ENCODE measurements at places on chromosomes 7 and 10.
A peak's percentile ranks its signal among the peaks of the same experiment; 100 is the strongest.

- no peak for DNase-seq
Observed at GRCh38 chr7:109752068-109752467, 1182.4 kb downstream of the DNAJB9 start.

DNA sequence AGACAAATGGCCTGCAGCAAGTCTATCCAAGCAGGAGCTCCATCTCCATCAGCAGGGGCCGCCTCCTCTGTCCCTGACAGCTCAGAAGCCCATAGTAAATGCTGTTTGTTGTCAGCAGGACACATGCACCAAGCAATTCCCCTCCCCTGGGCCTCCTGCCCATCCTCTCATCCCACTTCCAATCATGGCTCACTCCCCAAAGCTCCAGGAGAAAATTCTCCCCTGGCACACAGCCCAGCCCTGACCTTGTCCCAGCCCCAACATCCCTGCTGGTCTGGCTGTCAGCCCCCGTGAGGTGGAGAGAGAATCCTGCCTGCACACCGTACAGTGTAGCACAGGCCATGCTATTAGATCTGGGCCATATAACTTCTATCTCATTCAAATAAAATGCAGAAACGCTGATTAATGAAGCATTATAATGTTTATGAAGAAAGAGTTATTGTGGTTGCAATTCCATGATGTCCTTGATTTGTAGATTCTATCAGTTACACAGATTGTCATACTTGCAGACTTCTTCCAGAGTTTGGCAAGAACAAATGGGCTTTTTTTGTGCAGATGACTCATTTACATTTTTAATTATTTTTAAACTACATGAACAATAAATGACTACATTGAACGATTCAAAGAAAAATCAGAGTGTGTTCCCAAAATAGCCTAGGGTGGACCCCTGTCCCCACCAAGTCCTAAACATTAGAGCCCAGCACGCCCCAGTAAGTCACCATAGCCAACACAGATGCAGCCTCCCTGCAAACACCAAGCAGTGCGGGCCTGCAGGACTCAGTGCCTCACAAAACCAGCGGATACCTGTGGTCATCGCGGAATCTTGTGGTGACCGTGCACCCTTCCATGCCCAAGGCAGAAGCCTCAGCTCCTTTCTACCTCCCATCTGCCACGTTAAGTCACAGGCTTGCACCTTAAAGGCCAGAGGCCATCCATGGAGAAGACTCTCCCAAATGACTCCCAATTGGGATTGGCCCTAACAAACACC, 70.1 kb downstream of the COBL start:
- DNase-seq = peak; percentile 44

GRCh38 chr7:78066599-78066998, 268.0 kb downstream of the PHTF2 start:
- DNase-seq = no peak

GRCh38 chr7:65235586-65235985, 138.1 kb upstream of the ZNF92 start:
- DNase-seq = no peak

DNA sequence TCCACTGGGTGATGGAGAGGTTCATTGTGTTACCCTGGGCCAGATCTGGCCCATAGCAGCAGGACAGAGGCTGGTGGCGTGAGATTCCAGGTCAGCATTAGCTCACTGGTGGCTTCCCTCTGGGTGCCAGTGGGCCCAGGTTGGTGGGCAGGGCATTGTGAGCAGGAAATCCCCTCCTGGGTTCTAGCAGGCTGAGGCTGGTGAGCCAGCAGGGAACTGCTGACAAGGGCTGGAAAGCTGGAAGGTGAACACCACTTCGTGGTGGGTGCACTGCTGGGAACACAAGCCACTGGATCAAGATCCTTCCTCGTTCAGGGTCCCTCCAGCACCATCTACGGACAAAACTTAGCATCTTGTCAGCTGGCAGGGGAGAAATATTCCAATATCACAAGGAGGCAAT, 259.2 kb upstream of the FZD1 start:
- no peak for DNase-seq

DNA sequence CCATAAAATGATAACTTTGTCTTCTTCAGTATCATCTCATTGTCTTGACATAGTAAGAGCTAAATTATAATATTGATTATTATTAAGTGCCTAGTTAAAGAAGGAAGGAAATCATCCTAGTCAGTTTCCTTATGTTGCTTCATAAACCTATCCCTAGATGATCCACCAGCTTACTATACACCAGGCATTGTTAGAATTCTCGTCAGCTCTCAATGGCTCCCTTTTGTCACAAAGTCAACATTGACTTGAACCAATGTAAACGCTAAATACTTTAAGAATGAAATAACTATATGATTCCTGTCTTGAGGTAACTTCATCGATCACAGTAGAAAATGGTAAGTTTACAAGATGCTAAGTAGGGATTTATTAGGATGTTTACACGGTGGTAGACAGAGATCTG, 1162.9 kb downstream of the CNTNAP2 start:
- no peak for DNase-seq

All from HT1080 (cell line).